ENCODE measurements at places on chromosomes 6 and 20.

- no peak for DNase-seq
Observed at GRCh38 chr6:501891-502601, 110.5 kb downstream of the IRF4 start.

GRCh38 chr20:62812181-62812906 lies 4.5 kb upstream of the COL9A3 start:
- DNase-seq = no peak

DNA sequence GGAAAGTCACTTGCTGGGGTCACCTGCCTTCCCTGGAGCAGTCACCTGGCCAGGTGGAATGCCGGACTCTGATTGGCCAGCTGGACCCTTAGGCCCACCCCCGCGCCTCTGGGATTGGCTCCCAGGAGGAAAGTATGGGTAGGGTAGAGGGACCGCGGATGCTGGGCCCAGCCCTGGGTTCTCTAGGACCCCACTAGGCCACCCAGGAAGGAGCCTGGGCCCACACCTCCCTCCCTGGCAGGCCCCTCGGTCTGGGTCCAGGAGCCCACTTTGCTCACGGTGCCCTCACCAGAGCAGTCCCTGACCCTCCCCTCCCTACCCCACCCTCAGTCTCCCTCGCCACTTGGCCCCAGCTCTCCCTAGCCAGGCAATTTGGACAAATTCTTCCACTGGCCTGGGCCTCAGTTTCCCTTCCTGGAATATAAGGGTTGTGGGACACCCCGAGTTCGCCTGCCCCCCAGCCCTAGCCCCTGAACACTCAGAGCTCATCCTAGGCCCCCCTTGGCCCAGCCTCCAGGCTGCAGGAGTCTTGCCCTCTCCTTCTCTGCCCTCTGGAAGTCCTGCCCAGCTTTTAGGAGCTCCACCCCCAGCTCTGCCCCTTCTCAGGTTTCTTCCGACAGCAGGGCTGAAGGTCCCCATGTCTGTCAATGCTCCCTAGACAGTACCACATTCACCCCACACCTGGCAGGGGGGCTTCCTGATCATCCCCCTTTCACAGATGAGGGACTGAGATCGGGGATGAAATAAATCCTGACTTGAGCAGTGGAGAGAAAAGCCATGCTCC lies 299.6 kb downstream of the TAF4 start:
- DNase-seq = no peak

GRCh38 chr6:82612475-82613039 lies 248.9 kb downstream of the TPBG start:
- DNase-seq = no peak

GRCh38 chr6:40810171-40810570 lies 223.0 kb upstream of the LRFN2 start:
- DNase-seq = peak; percentile 11

DNA sequence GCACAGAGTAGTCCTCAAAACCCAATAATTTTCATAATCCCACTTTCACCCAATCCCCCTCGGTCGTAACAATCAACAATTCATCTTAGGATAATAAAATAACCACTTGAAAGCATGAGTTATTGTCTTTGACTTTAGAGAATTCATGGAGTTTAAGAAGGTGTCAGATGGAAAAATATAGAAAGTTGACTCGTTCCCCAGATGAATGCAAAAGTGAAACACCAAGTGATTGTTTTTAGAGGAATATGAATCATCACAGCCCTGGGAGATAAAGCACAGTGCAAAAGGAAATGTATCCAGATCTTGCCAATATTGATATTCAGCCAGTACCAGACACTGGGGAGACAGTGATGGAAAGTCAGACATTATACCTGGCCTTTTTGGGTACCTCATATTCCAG lies 860.5 kb downstream of the DHX35 start:
- DNase-seq = peak; percentile 81

- no peak for DNase-seq
Observed at GRCh38 chr6:137938770-137939379, 71.8 kb downstream of the TNFAIP3 start.

- no peak for DNase-seq
Observed at GRCh38 chr6:124683507-124683906, 278.7 kb upstream of the RNF217 start.

GRCh38 chr6:37495244-37495934 lies 4.3 kb downstream of the CCDC167 start:
- no peak for DNase-seq

DNA sequence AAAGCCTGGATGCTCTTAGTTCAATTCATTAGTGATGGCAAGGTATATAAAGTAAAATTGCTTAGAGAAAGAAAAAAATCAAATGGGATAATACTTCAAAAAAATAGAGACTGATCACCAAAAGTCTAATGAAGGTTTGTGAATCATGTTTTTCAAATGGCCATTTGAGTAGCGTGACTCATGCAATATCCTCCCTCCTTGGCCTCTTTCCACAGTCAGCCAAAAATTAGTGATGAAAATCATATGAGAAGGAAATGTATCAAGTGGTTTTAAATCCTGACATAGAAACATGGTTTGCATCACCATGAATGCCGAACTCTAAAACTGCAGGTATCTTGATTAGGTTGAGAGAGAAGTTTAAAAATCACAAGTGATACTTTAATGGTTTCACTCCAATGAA lies 1.2 kb upstream of the COL19A1 start:
- no peak for DNase-seq

DNA sequence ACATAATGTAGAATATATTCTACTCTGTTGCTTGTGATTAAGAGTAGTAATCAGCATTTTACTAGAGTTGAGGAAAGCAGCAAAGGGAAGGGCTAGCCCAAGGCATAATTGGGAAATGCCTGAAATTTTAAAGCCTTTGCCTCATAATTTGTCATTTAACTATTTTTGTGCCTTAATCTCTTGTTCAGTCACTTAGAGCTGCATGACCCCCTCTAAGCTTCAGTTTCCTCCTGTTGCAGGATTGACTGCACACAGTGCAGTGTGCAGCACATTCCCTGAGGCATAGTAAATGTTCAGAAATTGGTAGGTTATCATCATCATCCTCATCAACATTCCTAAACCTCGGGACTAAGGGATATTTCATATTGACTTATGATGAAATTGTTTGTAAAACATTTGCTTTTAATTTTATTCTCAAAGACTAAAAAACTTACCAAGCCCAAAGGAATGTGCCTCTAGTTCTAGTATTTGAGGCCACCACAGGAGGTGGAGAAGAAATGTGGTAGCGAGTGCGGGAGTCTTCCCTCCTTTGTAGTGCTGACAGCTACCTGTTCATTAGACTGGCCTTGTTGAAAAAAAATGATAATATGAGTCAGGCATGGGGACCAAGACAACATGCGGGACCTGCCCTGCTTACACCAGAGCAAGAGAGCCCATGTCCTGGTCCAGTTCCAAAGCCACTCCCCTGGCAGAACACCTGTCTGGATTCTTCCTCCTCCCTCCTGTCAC lies 14.8 kb upstream of the TENT5A start:
- DNase-seq = no peak

All from SW480 (cell line).